ENCODE measurements at places on chromosomes 5 and 9.

DNA sequence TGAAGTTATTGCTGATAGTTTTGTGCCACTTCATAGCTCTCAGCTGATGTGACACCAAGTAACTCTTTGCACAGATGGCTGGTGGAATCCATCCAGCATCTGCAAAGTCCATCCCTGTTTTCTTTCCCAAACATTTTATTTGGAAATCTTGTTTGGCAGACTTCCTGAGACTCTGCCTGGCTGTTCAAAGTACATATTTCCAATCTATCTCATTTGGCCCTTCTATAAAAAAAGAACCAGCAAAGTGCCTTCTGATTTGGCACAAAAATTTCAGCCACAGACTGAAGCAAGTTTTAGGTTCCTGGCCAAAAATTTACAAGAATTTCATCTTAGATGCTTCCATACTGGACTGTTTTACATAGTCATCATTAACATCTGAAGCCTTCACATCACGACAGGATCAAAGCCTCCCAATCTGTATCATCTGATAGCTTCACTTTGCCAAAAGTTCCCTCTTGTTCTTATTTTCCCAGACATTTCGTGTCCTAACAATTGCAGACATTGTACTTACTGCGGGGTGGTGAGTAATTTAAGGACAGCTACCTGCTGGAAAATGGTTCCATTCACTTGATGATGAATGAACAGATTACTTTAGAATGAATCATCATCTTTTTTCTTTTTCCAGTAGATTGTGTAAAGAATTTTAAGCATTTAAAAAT is 377.3 kb downstream of the KIAA0825 start:
- DNase-seq: no peak

- no peak for DNase-seq
Measured at GRCh38 chr5:124599028-124599973, 147.1 kb downstream of the ZNF608 start.

DNA sequence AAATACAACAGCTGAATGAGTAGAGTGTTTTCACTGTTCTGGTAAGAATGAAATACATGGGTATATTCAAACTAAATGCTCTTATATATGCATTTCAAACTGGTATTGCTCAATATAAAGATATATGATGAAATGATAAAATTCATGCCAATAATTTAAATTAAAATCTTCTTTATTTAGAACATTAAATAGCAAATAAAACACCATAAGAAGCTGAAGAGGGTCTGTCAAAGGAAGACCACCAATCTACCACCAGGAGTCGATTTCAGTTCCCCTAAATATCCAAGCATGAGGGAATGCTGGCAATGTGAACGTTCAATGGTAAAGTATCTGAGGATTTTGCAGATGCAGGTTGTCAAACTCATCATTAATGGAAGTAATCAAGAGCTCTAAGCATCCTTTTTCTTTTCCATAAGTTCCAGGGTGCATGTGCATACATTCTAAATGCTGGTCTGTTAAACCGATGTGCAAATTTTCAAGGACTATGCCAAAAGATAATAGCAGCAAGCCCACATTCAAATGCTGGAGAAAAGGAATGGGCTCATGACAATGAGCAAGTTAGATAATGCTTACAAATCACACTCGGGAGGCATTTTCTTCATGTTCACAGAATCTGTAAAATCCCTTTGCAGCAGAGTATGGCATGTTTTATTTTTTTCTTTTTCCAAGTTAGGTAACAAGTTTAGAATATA is 118.8 kb upstream of the MTAP start:
- DNase-seq: no peak

- DNase-seq: no peak
Measured at GRCh38 chr9:120977321-120977720, 50.7 kb upstream of the TRAF1 start.

DNA sequence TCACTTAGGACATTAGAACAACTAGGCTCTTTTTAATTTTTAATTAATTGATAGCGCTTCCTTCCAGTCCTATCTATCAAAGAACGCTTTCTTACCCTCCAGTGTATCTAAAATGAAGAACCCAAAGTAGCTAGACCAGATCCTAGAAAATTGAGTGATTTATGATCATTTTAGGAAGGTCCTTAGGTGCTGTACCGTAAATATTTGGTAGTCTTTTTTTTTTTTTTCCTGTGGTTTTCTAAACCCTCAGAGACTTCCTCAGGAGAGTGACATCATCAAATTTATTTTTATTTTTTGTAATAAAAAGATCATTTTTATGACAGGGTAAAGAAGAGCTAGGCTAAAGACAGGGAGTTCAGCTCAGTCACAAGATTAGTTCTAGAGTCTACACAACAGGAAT is 197.4 kb downstream of the WDR70 start:
- DNase-seq: no peak

DNA sequence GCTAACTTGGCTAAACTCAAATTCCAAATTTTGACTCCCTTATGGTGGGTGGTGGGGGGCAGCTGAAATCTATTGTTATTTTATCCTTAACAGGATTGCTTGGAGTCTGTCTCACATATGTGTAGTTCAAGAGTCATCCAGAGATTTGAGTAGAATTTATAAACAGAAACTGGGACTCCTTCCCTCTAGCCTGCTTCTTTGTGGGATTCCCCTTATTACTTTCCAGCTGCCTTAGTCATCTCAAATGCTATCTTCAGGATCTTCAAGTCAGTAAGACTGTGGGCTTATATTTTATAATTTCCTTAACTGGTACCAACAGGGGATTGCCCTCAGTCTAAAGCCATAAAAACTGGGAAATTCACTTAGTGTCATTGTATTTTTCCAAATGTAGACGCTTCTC is 55.5 kb downstream of the NNT start:
- DNase-seq: no peak

DNA sequence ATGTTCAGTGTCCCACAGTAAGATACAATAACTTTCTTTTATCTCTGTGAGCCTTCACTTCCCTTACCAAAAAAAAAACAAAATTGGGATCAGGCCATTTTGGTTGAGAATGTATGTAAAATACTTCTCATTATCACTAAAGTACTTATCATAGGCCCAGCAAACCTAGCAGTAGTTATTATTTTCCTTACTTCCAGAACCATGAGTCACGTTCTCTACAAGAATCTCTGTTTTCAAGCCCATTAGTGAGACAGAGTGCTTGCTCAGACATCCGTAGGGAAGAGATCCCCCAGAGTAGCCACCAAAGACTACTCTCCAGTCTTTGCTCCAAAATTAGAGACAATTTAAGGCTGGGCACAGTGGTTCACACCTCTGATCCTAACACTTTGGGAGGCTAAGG is 103.9 kb upstream of the NR5A1 start:
- no peak for DNase-seq

Data from activated CD8-positive, alpha-beta memory T cell treated with anti-CD3 and anti-CD28 coated beads for 4 hours (primary cell).